ENCODE measurements at places on chromosomes 5 and 9.

GRCh38 chr9:102867488-102867887 is 127.6 kb upstream of the CYLC2 start:
- H3K27ac ChIP-seq = no peak overlapping the region
- DNase-seq = no peak
- peaks cover 5% of the 10 kb centered on the region for H3K27me3 ChIP-seq
- no peaks in the 10 kb centered on the region for H3K36me3 ChIP-seq
- no peak overlapping the region for H3K4me3 ChIP-seq

DNA sequence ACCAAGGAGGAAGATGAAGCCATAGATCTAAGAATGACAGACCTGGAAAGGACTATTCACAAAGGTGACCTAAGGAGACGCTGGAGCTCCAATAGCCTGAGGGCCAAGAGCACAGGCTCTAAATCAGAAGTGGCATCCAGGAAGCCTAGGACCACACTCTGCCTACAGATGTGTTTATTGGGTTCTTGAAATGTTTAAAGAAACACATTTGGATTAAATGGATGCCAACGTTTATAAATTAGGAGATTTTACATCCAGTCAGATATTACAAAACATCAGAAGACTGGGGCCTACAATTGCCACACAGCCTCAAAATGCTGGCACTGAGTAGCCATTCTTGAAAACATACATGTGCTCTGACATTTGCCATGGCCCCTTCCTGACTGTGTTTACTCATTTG is 80.9 kb downstream of the HMHB1 start:
- H3K27me3 ChIP-seq = no peaks in the 10 kb centered on the region
- no peak overlapping the region for H3K4me3 ChIP-seq
- no peaks in the 10 kb centered on the region for H3K36me3 ChIP-seq
- H3K27ac ChIP-seq = no peak overlapping the region
- peaks cover 39% of the 10 kb centered on the region for H3K4me1 ChIP-seq

DNA sequence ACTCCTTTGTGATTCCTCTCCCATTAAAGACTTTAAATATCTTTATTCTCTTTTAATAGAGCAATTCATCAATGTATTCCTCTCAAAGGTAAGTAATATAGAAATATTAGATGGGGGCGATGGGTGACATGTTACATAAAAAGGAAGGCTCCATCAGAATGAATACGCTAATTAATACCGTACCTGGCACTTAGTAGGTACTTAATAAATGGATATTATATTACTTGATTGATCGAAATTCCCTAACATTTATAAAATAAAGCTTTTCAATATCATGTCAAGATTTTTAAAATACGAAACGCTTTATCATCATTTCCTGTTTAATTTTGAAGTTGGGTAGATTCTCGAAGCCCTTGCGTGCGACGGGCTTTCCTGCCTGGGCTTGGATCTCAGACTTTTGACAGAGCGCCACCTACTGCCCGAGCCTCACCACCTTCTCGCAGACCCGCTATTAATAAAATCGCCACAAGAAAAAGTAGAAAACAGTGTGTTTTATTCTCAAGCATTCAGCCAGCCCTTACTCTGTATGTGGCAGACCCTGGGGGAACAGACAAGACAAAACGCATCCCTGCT is 99.4 kb downstream of the C5orf15 start:
- DNase-seq = peak; percentile 75
- peak overlapping the region; percentile 20 for H3K27ac ChIP-seq
- peaks cover 15% of the 10 kb centered on the region for H3K4me1 ChIP-seq
- H3K4me3 ChIP-seq = no peak overlapping the region

DNA sequence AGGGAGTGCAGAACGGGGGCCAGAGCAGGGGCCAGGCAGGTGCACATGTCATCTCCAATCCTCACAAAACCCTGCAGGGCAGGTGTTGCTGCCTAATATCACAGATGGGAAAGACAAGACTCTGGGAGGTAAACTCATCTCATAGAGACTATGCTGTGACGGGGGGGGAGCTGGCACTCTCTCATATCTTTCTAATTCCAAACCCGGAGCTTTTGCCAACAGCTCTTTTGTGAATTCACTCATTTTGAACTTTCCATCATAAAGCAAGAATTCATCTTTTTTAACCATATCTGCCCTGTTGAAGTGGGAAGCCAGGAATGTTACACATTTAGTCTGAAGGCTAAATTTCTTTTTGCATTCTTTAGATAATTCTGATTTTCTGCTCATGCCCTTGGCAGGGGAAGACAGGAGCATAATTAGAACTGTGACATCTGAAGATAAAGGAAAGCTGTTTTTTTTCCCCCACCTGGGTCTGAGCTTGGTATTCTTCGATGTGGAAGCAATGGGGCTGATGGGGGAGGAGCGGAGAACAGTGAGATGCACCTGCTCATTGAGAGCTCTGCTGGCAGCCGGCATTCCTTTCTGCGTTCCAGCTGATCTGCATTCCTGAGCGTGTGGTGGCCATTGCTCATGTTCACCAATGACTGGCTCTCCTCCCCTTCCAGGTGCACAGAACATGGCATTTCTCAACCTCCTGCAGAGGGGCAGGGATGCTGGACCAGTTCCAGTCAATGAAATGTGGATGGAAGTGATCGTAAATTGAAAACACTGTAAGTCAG is 159.2 kb downstream of the NSG2 start:
- no peaks in the 10 kb centered on the region for H3K4me1 ChIP-seq
- no peak overlapping the region for H3K4me3 ChIP-seq
- H3K27ac ChIP-seq = no peak overlapping the region
- no peak for DNase-seq

GRCh38 chr5:164076556-164076955 is 571.1 kb downstream of the MAT2B start:
- H3K27me3 ChIP-seq = no peaks in the 10 kb centered on the region
- no peaks in the 10 kb centered on the region for H3K36me3 ChIP-seq
- DNase-seq = no peak
- H3K4me1 ChIP-seq = no peaks in the 10 kb centered on the region

DNA sequence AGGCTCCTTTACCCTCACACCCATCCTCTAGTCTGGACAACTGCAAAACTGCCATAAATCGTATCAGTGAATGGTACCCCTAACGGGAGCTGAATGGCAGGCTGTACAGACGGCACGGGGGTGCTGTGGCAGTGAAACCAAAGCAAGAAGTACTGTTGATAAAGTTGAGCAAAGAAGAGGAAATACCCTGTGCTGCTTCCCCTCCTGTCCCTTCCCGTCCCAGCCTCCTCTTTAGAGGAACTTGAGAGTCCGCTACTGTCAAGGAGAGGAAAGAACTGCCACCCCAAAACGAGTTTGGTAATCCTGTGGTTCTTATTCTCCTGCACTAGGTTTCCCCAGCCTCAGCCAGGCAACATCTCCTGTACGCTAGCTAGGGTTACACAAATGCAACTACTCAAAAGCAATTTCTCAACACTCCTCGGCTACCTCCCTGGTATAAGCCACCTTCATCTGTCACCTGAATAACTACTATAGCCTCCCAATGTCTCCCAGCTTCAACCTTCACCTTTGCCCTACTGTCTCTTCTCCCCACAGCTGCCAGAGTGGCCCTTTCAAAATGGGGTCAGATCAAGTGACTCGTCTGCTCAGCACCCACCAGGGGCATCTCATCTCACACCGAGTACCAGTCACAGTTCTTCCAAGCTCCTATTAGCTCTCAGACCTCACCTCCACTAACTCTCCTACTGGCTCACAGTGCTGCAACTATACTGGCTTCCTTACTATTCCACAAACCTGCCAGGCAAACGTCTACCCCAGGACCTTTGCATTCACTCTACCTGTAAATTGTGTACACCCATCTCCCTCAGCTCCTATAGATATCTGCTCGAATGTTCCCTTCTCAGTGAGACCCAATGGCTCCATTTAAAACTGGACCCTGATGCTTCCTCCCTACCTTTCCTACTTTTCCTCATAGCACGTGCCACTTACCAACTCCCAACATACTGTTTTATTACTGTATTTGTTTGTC is 4.1 kb downstream of the GLRX start:
- DNase-seq = no peak
- peak overlapping the region; percentile 22 for H3K4me3 ChIP-seq
- no peak overlapping the region for H3K27ac ChIP-seq
- H3K4me1 ChIP-seq = peaks cover 31% of the 10 kb centered on the region

GRCh38 chr5:94057655-94058054 is 316.3 kb upstream of the POU5F2 start:
- H3K4me1 ChIP-seq = peaks cover 6% of the 10 kb centered on the region
- peaks cover 3% of the 10 kb centered on the region for H3K36me3 ChIP-seq
- no peak overlapping the region for H3K27ac ChIP-seq
- DNase-seq = no peak
- no peak overlapping the region for H3K4me3 ChIP-seq
- no peaks in the 10 kb centered on the region for H3K27me3 ChIP-seq

GRCh38 chr9:23669776-23670175 is 156.3 kb downstream of the ELAVL2 start:
- no peak overlapping the region for H3K4me3 ChIP-seq
- H3K36me3 ChIP-seq = peaks cover 42% of the 10 kb centered on the region
- no peak overlapping the region for H3K27ac ChIP-seq
- H3K27me3 ChIP-seq = no peaks in the 10 kb centered on the region
- no peak for DNase-seq

DNA sequence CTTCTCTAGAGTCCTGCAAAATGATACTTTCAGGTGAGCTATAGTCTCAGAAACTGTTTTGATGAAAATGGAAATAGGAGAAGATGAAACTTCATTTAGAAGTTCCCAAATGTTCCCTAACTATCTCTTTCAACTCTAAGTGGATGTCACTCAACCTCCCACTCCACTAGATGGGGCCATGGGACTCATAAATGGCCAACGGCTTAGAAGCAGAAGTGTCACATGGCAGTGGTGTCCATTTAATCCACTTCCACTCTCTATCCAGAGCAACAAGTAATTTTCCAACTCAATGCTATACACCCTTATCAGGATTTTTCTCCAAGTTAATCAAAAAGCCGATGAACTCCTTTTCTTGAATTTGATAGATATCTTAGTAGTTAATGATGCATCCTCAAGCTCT is 295.7 kb downstream of the EDIL3 start:
- H3K4me1 ChIP-seq = peaks cover 11% of the 10 kb centered on the region
- no peaks in the 10 kb centered on the region for H3K36me3 ChIP-seq
- H3K27ac ChIP-seq = no peak overlapping the region

DNA sequence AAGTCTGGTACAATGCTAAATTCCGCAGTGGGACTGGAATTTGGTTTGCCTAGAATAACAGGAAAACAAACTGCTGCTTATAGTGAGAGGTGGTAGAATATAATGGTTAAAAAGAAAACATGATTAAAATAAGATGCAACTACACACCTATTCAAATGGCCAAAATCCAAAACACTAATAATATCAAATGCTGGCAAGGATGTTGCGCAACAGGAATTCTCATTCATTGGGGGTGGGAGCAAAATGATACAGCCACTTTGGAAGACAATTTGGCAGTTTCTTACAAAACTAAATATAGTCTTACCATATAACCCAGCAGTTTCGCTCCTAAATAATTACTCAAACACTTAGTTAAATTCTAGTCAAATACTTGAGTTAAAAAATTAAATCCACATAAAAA is 50.8 kb upstream of the TPD52L3 start:
- no peaks in the 10 kb centered on the region for H3K4me1 ChIP-seq
- DNase-seq = no peak
- H3K27me3 ChIP-seq = no peaks in the 10 kb centered on the region

- DNase-seq = no peak
- no peak overlapping the region for H3K4me3 ChIP-seq
- no peaks in the 10 kb centered on the region for H3K36me3 ChIP-seq
- H3K4me1 ChIP-seq = no peaks in the 10 kb centered on the region
- no peak overlapping the region for H3K27ac ChIP-seq
- peaks cover 93% of the 10 kb centered on the region for H3K27me3 ChIP-seq
Observed at GRCh38 chr5:159978358-159978757, 30.6 kb upstream of the TTC1 start.

GRCh38 chr9:96381696-96382095 is 1.8 kb downstream of the SLC35D2 start:
- no peak overlapping the region for H3K27ac ChIP-seq
- peaks cover 9% of the 10 kb centered on the region for H3K36me3 ChIP-seq
- DNase-seq = no peak
- peaks cover 38% of the 10 kb centered on the region for H3K4me1 ChIP-seq
- no peak overlapping the region for H3K4me3 ChIP-seq

DNA sequence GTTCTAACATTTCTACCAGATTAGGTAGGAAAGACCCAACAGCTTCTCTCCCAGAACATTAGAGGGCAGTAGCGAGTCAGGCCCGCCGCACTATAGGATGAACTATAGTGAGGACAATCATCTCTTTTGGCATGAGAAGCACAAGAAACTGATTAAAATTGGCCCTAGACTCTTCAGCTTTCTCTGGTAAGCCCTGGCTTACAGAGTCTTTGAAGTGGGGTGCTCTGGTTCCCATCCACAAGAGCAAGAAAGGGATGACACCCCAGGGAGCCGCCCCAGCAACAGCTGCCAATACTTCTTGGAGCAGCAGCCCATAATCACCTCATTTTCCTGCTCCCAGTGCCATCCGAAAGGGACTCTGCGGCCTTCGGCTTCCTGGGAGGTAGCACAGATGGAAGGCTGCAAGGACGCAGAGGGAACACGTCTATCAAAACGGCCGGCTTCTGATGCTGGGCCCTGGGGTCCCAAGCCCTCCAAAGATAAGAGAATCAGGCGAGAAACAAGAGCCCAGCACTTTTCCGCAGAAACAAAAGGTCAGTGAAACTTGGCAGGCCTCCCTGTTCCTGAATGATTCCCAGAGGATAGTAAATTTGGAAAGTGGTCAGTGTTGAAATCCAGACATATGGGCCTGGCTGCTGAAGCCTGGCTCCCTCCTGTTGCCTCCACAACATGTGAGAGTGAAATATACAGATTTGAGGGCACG is 69.3 kb downstream of the HSD17B3 start:
- no peak overlapping the region for H3K27ac ChIP-seq
- peaks cover 14% of the 10 kb centered on the region for H3K4me1 ChIP-seq
- DNase-seq = peak; percentile 27
- H3K4me3 ChIP-seq = no peak overlapping the region
- H3K36me3 ChIP-seq = peaks cover 5% of the 10 kb centered on the region

DNA sequence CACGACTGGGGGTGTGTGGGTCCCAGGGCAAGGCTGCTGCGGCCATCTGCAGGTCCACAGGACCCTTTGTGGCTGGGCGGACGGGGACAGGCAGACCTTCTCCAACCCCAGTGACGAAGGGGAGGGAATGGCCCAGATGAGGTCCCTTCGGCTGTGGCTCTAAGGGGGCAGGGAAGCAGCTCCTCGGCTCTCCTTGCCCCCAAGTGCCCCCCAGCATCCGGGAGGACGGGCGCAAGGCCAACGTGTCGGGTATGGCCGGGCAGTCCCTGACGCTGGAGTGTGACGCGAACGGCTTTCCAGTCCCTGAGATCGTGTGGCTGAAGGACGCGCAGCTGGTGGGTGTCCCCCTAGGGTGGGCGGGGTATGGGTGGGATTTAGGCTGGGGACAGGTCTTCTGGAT is 82.8 kb downstream of the HMCN2 start:
- no peaks in the 10 kb centered on the region for H3K27me3 ChIP-seq
- no peak overlapping the region for H3K4me3 ChIP-seq

DNA sequence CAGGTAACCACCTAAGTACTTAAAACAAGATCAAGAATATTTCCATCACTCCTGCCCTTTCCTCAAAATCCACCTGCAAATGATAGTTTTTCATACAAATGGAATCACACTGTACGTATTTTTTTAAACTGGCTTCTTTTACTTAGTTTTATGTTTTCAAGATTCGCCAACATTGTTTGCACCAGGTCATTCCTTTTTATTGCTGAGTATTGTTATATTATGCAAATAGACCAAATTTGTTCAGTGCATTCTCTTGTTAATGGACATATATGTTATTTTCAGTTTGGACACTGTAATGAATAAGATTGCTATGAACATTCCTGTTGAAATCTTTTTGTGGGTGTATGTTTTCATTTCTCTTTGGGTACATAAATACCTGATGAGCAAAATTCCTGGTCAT is 8.3 kb upstream of the ANKRD31 start:
- no peaks in the 10 kb centered on the region for H3K4me1 ChIP-seq
- no peak for DNase-seq
- H3K4me3 ChIP-seq = no peak overlapping the region
- H3K36me3 ChIP-seq = no peaks in the 10 kb centered on the region
- H3K27me3 ChIP-seq = peaks cover 2% of the 10 kb centered on the region
